Calu3 (cell line): ENCODE measurements at places on chromosomes 12 and 14.

- DNase-seq: no peak
Observed at GRCh38 chr12:8996682-8997405, 7.5 kb downstream of the KLRG1 start.

- no peak for DNase-seq
Observed at GRCh38 chr14:72742838-72743195, 151.1 kb downstream of the DPF3 start.

- peak; percentile 32 for DNase-seq
Observed at GRCh38 chr14:36553656-36554260, 28.7 kb downstream of the NKX2-8 start.

GRCh38 chr12:70847871-70848270 is 72.7 kb downstream of the PTPRR start:
- DNase-seq: no peak

DNA sequence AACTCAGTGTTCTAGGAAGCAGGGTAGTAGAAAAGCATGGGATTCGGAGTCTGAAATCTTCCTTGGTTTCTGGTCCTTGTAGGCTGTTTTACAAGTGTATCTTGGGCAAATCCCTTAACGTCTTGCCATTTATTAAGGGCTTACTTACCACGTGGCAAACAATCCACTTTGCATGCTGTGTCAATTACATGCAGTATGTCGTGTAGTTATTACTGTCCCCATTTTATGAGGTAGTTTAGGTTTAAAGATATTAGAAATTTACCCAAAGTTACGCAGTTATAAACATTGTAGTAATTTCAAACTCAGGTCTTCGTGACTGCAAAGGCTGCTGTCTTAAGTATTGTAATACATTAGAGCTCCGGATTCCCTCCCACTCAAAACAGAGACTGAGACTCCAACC is 1.5 kb upstream of the NOVA1 start:
- DNase-seq: no peak

- DNase-seq: no peak
Observed at GRCh38 chr14:47103771-47104170, 452.2 kb upstream of the RPL10L start.

- peak; percentile 70 for DNase-seq
Observed at GRCh38 chr14:32417956-32418552, 89.0 kb downstream of the AKAP6 start.

DNA sequence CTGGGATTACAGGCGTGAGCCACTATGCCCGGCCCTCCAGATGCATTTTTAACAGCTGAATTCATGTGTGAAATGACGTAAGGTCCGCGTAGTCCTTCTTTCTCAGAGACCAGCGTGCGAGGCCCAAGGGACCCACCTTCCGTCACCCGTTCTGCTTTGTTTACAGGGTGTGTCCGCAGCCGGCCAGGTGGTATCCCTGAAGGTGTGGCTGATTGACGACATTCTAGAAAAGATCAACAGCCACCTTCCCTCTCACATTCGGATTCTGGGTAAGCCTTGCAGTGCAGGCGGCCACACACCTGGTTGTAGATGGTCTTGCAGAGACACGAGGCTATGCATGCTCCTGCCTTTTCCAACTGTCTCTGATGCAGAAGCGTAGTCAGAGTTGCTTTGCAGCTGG is 9.9 kb downstream of the PUS1 start:
- DNase-seq: no peak

- DNase-seq: no peak
Observed at GRCh38 chr14:100842799-100843198, 16.9 kb downstream of the MEG3 start.

GRCh38 chr12:57958061-57958657 is 16.8 kb downstream of the ATP23 start:
- DNase-seq: no peak

DNA sequence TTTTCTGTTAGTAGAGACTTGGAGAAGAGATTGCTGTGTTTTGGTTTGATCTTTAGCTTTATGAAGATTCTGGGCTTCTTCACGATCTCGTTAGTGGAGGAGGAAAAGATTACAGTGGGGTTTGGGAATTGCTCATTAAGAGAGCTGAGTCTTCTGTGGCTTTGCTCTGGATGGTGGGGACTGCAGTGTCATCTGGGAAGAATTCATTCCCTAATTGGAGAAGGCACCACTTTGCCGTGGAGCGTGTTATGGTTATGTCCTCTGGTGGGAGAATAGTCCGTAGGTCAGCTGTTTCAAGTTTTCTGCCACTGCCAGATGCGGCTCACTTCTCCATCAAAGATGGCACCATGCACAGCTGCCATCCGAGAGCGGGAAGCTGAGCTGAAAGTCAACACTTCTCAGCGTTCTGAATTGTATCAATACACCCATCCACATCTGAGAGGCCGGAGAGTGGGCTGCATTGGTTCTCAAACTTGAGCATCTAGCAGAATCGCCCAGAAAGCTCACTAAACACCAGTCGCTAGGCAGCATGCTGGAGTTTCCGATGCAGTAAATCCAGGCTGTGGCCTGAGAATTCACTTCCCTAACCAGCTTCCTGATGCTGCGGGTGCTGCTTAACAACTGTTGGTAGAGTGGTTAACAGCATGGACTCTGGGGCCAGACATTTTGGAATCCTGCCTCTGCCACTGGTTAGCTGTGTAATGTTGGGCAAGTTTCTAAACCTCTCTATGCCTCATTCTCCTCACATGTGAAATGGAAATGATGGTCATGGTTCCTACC is 117.8 kb downstream of the PLXNC1 start:
- DNase-seq: no peak

- DNase-seq: no peak
Observed at GRCh38 chr14:95233702-95234241, 76.4 kb upstream of the DICER1 start.

DNA sequence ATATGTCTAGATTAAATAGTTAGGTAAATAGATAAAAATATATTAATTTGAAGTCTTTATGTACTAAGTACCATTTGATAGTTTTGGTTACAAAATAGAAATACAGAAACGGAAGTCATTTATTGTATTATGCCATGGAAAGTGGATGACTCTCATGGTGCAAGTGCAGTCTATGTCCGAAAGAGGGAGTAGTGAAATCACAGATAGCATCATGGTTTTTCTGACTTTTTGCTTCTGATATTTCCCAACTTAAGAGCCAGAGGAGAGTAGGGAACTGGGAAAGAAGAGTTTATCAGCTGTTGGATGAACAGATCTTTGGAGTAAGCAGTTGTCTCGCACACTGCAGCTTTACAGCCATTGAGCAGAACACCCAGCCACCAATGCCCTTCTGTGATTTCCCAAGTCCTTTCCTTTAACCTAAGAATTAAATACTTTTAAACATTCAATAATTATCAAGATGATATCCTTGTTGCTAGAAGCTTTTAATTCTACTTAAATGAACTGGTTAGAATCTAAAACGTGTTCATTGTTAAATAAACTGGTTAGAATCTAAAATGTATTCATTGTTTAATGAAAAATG is 18.4 kb upstream of the SRGAP1 start:
- DNase-seq: no peak

GRCh38 chr12:75784591-75784990 is 247.0 kb downstream of the PHLDA1 start:
- peak; percentile 62 for DNase-seq

DNA sequence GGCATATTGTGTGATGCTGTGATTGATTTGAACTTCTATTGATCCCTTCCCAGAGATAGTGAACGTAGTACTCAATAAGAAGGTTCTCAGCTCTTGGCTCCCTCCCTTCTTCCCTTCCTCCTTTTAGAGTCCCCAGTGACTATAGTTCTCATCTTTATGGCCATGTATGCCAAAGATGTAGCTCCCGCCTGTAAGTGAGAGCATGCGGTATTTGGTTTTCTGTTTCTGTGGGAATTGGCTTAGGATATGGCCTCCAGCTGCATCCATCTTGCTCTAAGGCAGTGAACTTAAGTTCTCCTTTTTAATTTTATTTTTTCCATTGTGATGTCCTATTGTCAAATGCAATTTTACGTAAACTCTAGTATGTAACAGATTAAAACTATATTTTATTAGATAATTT is 109.5 kb downstream of the AEBP2 start:
- no peak for DNase-seq

- DNase-seq: no peak
Observed at GRCh38 chr12:71125949-71126348, 31.9 kb downstream of the TSPAN8 start.

DNA sequence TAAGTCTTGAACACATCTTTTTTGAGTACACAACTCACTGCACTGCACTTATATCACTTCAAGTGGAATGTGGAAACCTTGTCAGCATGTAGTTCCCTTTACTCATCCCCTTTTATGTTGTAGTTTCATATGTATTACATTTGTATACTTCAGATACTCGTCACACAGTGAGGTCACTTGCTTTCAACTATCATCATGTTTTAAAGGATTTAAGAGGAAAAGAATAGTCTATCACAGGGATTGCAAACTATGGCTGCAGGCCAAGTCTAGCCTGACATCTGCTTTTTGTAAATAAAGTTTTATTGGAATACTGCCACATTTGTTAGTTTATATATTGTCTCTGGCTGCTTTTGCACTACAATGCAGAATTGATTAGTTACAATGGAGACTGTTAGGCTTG is 24.3 kb downstream of the CNOT2 start:
- DNase-seq: no peak
